Fibroblast of lung (primary cell): ENCODE measurements at places on chromosomes 5 and 9. TPM values are rescaled to one million over a fixed set of nuclear protein-coding genes. Genes with fewer than 3 reads are reported as not detected.

RNF208 gene
- total RNA-seq, result 0.26 and 0.33 TPM in 2 replicates

PCDHB15 gene
- total RNA-seq, result 0.77 and 1.8 TPM in 2 replicates

TAF1L gene
- total RNA-seq, result under 0.01 TPM in 2 replicates

CDH9 gene
- total RNA-seq, result not detected in 2 replicates

CKMT2 gene
- 8.0 and 19.3 TPM in 2 replicates for total RNA-seq

ITGA2 gene
- 50.1 and 75.5 TPM in 2 replicates for total RNA-seq

DNA sequence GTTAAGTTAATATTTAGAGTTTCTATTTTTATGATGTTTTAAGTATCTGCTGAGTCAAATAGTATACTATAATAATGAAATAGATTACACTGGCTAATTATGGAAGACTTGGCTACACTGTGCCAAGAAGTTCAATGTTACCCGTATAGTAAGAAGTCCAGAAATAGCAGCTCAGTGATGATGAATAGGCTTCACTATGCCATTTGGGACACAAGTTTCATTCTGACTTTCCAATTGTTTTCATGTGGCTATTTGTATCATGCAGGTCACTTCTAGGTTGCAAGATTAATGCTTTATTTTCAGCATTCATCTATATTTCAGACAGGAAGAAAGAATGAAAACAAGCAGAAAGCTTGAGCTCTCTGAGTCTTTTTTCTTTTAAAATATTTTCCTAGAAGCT lies 194.5 kb upstream of the RIOK2 start:
- H3K4me3 ChIP-seq, result no peak overlapping the region
- H3K27me3 ChIP-seq, result no peaks in the 10 kb centered on the region
- no peak for DNase-seq
- no peak overlapping the region for H3K27ac ChIP-seq
- H3K36me3 ChIP-seq, result no peaks in the 10 kb centered on the region

DNA sequence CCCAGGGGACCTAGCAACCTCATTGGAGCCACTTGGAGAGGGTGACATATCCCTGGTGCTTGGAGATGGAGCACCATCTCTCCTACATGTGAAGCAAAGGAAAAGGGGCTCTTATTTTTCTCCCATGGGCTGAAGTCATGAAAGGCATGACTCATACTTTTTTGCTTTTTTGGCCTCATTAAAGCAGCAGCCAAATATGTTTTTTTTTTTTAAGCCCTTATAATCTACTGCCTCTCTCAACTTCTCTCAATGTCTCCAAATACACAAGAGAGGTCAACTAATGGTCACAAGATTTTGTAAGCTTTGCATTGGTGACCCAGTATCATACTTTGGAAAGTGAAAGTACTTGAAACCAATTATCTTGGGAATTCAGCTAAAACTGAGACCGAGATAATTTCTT lies 1.6 kb upstream of the CFAP90 start:
- no peak overlapping the region for H3K4me3 ChIP-seq
- no peaks in the 10 kb centered on the region for H3K4me1 ChIP-seq
- no peak overlapping the region for H3K27ac ChIP-seq
- H3K27me3 ChIP-seq, result peaks cover 23% of the 10 kb centered on the region
- H3K36me3 ChIP-seq, result no peaks in the 10 kb centered on the region

GRCh38 chr5:100188339-100188738 lies 346.8 kb upstream of the FAM174A start:
- H3K27me3 ChIP-seq, result no peaks in the 10 kb centered on the region
- peak; percentile 44 for DNase-seq
- H3K4me3 ChIP-seq, result no peak overlapping the region
- no peaks in the 10 kb centered on the region for H3K4me1 ChIP-seq
- no peaks in the 10 kb centered on the region for H3K36me3 ChIP-seq

DNA sequence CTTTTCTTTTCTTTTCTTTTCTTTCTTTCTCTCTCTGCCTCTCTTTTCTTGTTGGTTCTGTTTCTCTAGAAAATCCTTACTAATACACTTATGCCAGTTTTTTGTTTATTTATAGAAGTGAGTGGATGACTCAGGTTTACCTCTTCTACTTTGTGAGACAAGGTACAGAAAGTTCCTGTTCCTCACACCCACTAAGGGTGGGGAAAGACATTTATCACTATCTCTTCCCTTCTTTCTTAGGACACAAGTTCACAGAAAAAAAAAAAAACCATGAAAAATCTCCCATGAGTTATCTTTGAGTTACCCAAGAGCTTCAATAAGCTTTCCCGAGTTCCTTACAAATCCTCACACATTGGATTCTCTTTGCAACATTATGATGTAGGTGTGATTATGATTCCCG lies 60.9 kb upstream of the CD180 start:
- no peak for DNase-seq
- H3K27ac ChIP-seq, result no peak overlapping the region
- no peaks in the 10 kb centered on the region for H3K27me3 ChIP-seq
- no peaks in the 10 kb centered on the region for H3K4me1 ChIP-seq
- no peaks in the 10 kb centered on the region for H3K36me3 ChIP-seq

DNA sequence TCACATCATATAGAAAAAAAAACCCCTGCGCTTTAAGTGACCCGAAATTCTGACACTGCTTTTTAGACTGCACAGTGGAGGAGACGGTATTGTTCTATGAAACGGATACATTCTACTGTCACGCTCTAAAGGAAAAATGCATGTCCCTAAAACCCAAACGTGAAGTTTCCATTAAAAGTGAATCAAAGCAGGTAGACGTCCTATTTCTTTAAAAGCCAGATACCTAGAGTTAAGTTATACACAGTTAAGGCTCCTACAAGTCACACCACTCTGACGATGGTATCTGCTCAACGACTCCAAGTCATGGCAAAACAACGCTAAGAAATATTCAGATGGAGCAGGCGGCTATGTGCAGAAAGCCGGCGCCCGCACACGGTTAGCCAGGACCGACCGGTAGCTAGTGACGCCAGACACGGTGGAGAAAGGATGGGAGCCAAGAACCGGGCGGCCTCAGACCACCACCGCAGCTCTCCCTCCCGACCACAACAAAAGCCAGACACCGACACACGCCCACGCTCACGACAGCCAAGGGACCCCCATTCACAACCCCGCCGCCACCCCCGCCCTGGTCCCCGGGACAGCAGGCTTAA lies 734 bp downstream of the SKP1 start:
- DNase-seq, result peak; percentile 47
- H3K4me1 ChIP-seq, result peaks cover 7% of the 10 kb centered on the region
- H3K36me3 ChIP-seq, result peaks cover 8% of the 10 kb centered on the region
- H3K27ac ChIP-seq, result peak overlapping the region; percentile 96
- no peaks in the 10 kb centered on the region for H3K27me3 ChIP-seq
